Activated CD4-positive, alpha-beta memory T cell treated with anti-CD3 and anti-CD28 coated beads for 36 hours (primary cell): ENCODE measurements at places on chromosomes 2 and 18.

- DNase-seq = no peak
Measured at GRCh38 chr18:74446631-74447403, 10.3 kb downstream of the DIPK1C start.

DNA sequence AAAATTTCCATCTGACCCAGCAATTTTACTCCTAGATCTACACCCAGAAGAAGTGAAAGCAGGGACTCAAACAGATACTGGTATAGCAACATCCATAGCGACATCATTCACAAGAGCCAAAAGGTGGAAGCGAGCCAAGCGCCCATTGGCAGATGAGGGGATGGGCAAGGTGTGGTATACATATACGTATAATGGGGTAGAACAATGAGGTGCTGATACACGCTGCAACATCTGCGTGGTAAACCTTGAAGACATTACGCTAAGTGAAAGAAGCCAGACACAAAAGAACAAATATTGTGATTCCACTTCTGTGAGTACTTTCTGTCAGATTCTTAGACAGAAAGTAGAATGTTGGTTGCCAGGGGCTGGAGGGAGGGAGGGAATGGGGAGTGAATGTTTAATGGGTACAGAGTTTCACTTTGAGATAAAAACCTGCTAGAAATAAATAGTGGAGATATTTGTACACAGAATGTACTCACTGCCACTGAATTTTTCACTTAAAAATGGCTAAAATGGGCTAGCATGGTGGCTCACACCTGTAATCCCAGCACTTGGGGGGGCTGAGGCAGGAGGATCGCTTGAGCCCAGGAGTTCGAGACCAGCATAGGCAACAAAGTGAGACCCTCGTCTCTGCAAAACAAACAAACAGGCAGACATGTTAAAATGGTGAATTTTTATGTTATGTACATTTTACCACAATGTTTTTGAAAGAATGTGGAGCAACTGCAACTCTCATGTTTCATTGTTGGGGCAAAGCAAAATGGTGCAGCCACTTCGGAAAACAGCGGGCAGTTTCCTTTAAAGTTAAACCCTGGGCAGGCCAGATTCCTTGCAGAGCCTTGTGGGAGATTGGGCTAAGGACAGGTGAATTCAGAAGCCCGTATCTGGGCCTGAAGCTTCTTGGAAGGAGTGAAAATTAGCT lies 103.4 kb upstream of the MYCN start:
- DNase-seq = no peak

DNA sequence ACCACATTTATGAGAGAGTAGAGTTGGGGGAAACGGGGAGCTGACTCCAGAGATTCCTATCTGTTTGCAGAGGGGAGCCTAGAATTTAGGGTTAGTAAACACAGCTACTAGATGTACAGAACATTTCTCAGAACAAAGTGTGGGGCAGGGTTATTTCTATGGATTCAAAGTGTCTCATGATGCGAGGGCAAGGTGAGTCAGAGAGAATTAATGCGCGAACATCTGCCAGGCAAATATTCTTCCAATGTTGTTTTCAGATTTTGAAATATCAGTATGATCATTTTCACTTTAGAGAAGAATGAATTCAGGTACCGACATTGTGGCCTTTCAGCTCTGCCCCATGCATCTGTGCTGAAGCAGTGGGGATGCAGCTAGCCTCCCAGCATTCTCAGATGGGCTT lies 2.0 kb upstream of the DSEL start:
- DNase-seq = no peak

DNA sequence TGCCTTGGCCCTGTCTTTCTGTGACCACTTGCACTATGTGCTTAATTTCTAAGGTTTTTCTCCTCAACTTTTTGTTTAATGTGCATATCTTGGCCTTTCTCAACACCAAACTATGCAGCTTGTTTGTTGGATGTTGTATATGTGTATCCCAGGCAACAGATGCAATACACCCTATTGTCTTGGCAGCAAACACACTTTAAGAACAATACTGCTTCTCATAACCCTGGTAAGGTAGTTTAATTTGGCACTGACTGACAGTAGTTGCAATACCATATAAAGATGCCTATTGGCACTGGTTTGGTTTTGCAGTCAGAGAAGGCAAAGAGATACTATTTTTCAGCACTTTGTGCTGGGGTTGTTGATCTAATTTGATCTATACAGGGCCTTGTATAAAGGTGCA lies 360.7 kb upstream of the CWC22 start:
- no peak for DNase-seq

- no peak for DNase-seq
Measured at GRCh38 chr2:158473719-158474392, 17.1 kb downstream of the PKP4 start.

DNA sequence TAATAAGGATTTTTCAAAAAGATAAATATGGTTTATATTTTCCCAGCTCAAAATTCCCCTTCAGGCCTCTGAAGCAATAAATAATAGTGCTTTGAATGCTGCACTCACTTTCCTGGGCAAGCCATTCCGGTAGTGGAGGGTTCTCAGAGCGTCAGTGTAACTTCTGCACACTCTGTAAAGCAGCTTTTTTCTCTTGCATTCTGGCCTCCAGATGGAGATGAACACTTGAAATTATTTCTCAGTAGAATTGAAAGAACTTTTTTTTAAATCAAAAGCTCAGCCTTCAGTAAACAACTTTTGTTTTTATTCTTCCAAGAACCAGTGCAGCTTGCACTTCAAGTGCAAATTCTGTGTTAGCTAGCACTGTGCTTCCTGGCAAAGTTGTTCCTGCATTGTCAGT lies 281.1 kb upstream of the RAB12 start:
- DNase-seq = no peak

DNA sequence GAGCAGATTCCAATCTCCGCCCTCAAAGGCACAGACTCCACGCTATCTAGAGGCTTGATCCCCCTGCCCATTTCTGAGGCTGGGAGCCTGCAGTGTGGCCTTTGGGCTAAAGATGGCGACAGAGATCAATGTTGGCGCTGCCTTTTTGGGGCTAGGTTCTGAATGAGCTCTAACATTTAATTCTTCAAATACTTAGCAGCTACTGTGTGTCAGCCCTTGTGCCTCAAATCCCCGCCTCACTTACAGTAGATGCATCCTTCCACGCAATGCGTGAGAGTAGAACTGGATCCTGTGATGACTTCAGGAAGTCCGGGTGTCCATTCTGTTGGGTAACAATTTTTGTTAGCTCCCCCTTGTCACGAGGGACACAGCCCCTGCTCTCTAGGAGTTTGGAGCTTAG lies 12.4 kb downstream of the IL1F10 start:
- DNase-seq = peak; percentile 74

GRCh38 chr2:199830531-199830930 lies 20.5 kb downstream of the FTCDNL1 start:
- DNase-seq = no peak

DNA sequence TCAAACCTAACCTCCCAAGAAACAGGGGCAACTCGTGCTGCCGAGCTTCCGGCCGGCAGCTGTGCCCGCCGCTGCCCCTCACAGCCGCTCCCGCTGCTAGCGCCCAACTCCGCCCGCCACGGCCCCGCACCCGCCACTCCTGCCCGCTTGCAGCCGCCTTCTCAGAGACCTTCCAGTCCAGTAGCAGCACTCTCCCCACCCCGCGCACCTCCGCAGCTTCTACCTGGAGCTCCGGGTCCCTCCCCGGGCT lies 722 bp upstream of the C2orf15 start:
- no peak for DNase-seq

- no peak for DNase-seq
Measured at GRCh38 chr2:16441431-16441830, 224.2 kb downstream of the CYRIA start.

DNA sequence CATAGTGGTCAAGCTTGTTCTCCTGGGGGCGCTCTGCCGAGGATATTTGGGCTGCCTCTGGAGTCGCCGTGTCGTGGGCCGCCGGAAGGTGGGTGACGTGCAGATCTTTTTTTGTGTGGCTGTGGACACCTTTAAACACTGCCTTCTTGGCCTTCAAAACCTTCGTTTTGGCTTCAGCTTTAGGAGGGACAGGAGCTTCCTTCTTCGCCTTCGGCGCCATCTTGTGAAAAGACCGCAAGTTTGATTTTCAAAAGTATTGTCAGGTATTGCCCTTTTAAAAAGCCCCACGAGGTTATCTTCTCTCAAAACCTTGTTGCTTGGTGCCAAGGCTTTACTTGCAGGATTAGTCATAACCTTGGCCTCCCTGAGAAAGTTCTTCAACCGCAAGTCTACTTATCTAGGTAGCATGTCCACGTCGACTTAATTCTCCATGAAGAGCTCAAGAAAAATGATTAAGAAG lies 20.8 kb downstream of the LAMA3 start:
- DNase-seq = no peak
